ENCODE measurements at places on chromosomes 12 and 14.
A peak's percentile ranks its signal among the peaks of the same experiment; 100 is the strongest.

- no peak for DNase-seq
Measured at GRCh38 chr14:93648440-93649168, 139.7 kb downstream of the PRIMA1 start.

GRCh38 chr12:104673696-104674482 lies 217.1 kb downstream of the CHST11 start:
- DNase-seq: no peak

DNA sequence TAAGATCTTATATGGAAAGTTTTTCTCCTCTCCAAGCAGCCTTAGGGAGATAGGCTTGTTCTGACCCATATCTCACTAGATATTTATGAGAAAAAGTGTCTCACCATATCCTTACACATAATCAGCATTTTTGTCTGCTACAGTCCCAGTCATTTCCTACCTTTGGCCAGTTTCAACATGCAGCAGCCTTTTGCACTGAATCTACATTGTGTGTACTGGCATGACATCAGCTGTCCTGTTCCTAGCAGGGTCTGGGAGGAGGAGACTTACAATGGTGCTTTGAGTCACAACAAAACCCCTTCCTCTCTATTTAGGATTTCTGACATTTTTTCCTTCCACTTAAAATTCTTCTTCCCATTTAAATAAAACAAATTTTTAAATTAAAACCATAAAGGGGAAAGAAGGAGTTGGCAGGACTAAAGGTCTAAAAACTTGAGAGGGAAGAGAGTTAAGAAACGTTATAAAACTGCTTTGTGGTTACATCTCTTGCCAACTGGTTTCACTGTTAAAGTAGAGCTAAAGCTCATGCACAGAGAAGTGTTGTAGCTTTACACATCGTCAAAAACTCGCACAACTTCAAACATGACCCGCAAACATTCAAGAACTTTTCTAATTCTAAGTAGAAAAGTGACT lies 53.3 kb upstream of the CERS5 start:
- no peak for DNase-seq

- no peak for DNase-seq
Measured at GRCh38 chr12:132428936-132429601, 60.9 kb upstream of the FBRSL1 start.

GRCh38 chr12:52454411-52455201 lies 2.7 kb upstream of the KRT6B start:
- DNase-seq: peak; percentile 46

GRCh38 chr12:108884116-108885012 lies 4.5 kb downstream of the DAO start:
- DNase-seq: peak; percentile 47

Data from LoVo (cell line).